ENCODE measurements at places on chromosomes 2 and 18. TPM values are rescaled to one million over a fixed set of nuclear protein-coding genes. Genes with fewer than 3 reads are reported as not detected.
A peak's percentile ranks its signal among the peaks of the same experiment; 100 is the strongest.

VWC2L gene
- not detected for total RNA-seq

PPP1R1C gene
- 2.0 TPM for total RNA-seq

GRCh38 chr18:68086481-68086880, 570.0 kb upstream of the DSEL start:
- DNase-seq = no peak

- peak; percentile 15 for DNase-seq
Observed at GRCh38 chr2:32484937-32485336, 128.1 kb downstream of the BIRC6 start.
